Daoy (cell line): ENCODE measurements at places on chromosomes 6 and 20. TPM values are rescaled to one million over a fixed set of nuclear protein-coding genes. Genes with fewer than 3 reads are reported as not detected.

GRCh38 chr6:168377856-168378832 lies 58.6 kb upstream of the DACT2 start:
- DNase-seq: no peak

GRCh38 chr6:14521141-14521540 lies 403.6 kb downstream of the CD83 start:
- no peak for DNase-seq

GRCh38 chr6:27669624-27670301 lies 196.9 kb upstream of the ZNF184 start:
- DNase-seq: peak; percentile 44

DNA sequence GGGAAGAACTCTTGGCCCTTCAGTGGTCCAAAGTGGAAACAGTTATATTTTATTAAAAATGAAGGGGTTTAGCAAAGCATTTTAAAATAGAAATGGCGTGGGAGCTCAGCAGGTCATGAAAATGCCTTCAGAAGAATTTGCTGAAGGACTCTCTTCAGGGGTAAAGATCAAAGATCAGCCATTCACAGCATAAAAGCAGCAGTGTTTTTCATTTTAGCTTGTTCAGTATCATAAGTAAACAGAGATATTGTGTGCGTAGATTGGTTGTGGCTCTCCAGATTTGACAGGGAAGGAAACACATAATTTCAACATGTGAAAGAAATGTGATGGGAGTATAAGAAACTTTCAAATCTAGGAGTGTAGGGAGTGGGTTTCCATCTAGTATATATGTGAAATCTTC lies 519.2 kb upstream of the MAP3K7 start:
- DNase-seq: no peak

- DNase-seq: no peak
Measured at GRCh38 chr6:123764722-123765121, 38.9 kb upstream of the NKAIN2 start.

Gene PRSS16
- total RNA-seq: 4.3 and 8.2 TPM in 2 replicates

GRCh38 chr6:42690151-42690702 lies 32.2 kb downstream of the PRPH2 start:
- no peak for DNase-seq

Gene PHACTR3
- 0.06 TPM in 1 of 2 replicates, not detected in the other for total RNA-seq

DNA sequence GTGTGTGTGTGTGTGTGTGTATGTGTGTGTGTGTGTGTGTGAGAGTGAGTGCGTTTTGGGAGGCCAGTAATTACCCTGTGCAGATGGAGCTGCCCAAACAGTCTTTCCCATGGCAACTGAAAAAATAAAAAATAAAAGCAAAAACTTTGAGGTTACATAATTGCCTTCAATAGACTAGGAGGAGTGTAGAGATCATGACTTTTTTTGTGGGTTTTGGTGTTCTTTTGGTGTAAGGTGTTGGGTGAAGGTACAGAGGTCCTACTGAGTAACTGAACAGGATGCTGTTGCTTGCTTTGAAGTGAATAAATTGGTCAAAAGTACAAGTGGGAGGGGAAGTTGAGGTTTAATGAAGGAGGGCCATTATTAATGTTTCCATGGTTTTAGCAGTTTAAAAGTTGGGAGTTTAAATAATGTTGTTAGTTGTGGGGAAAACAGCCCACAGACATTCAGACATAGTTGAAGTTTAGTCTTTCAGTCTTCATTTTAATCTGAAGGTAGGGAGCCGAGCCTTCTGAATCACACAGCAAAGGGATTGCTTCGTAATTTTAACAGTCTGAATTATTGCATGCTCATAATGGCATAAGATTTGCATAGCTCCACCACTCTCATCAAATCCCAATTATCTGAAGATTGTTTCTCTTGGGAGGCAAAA lies 251.4 kb downstream of the PRL start:
- DNase-seq: no peak

DNA sequence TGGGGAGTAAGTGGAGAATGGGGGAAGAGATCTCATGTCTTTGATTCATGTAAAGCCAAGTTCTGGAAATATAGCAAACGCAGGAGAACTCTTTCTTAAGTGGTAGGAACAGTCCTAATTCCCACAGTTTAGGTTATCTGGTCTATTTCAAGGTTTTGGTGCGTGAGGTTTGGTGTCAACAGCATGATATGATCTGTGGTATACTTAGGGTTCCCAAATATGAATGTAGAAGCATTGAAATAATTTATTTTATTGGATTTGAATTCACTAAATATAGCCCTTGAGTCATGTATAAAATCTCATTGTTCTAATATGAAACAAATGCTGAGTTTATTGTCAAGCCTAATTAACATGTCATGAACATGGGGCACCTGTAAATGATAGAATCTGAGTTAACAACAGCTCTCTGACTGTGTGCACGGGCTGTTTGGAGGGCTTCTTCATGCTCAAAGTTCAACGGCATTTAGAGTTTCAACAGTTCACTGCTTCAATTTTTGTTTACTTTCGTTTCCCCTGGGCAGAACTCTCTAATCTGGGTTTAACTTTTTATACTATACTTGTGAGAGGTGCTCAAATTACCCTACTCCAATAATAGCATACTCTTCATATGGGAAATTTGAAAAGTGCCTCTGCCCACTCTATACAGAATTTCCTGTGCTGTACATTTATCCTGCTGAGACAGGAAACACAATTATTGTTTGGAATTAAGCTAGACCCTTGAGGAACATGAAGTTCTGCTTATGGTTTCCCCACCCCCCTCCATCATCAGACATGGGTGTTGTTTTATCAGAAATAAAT lies 236.3 kb upstream of the ZNF217 start:
- peak; percentile 55 for DNase-seq

GRCh38 chr6:34859951-34860350 lies 27.9 kb downstream of the TAF11 start:
- no peak for DNase-seq

Gene HFE
- 1.5 and 2.0 TPM in 2 replicates for total RNA-seq

DNA sequence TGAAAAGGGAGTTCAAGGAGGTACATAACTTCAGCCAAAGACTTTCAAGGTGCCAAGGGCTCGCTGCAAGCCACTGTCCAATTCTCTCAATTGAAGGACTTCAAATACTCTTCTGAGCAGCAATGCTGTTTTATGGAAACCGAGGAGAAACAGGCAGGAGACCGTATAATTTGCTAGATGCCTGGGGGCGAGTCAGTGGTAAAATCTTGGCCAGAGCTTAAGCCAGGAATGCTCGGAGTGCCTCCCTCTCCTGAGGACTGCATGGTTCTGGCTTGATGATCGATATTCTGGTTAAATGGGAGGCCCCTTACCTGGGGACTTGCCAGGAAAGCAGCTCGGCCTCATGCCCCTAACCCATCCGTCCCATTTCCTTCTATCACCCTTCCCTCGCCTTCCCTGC lies 35.8 kb upstream of the NOP56 start:
- no peak for DNase-seq

DNA sequence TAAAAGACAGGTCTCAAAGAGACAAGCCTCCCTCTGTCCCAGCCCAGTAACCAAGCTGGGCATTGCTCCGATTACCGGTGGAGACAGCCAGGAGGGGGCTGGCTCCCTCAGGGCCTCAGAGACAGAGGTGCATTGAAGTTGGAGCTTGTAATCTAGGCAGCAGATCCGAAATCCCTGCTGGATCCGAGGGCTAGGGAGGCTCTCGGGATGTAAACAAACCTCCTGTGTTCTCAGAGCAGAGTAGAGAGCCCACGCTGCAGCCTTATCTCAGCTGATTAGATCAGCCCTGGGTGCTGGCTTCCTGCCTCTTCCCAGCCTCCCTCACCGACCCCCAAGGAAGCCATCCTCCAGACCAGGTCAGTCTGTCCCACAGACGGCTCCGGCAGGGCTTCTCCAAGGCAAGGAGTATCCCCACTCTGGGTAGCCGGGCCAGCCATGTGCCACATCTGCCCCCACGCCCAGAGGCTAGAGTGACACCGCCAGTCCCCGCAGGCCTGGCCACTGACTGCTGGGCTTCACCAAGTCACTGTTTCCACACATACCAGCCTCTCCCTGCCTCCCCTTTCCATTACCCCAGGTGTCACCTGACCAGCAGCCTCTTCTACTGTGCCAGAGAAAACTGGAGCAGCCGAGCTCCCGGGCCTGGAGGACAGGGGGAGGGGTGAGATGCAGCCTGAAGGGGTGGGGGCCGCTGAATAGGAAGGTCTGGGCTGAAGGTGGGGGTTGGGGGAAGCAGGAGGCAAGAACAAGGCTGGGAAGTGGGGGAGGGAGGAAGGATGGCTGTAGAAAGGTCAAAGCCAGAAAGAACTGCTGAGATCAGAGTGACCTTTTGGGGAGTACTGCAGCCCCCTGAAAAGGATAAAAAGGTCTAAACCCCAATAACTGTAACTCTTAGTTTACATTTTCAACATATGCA lies 6.0 kb downstream of the SDC4 start:
- peak; percentile 50 for DNase-seq

DNA sequence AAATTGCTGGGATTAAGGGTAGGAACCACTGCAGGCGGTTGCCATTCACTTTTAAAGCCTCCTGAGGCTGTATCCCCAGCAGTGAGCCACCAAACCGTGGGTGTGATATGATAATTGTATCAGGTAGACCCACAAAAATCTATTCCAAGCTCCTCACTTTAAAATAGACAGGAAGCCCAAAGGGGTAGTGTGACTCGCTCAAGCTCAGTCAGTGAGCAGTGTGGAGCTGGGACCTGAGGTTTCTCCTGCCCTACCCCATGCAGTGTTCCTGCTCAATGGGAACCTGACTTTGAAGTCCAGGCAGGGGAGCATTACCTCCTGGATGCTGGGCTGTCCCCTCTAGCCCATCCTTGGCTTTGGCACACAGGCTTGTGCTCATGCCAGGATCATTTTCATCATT lies 14.9 kb upstream of the MAPRE1 start:
- no peak for DNase-seq

Gene F13A1
- total RNA-seq: 0.06 and 0.12 TPM in 2 replicates

DNA sequence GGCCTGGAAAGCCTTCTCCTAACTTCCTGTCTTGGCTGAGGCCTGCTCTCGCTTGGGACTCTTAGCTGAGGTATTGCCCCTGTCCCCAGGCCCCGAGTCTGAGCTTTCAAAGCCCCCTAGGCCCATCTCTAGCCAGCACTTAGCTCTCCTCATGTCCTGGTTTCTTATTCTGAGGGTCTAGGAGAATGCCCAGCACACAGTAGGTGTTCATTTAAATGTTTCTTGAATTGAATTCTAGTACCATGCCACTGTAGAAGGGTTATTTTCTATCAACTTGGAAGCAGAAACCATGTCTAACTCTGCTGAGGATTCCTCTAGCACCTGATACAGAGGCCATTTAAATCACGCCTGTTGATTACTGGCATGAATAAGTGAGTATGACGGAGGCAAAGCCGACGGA lies 98.5 kb downstream of the VEGFA start:
- DNase-seq: no peak

Gene PRPH2
- total RNA-seq: not detected in 2 replicates

- DNase-seq: no peak
Measured at GRCh38 chr6:146697921-146698320, 99.1 kb downstream of the ADGB start.

- peak; percentile 59 for DNase-seq
Measured at GRCh38 chr6:41732591-41733359, 2.6 kb downstream of the TFEB start.

DNA sequence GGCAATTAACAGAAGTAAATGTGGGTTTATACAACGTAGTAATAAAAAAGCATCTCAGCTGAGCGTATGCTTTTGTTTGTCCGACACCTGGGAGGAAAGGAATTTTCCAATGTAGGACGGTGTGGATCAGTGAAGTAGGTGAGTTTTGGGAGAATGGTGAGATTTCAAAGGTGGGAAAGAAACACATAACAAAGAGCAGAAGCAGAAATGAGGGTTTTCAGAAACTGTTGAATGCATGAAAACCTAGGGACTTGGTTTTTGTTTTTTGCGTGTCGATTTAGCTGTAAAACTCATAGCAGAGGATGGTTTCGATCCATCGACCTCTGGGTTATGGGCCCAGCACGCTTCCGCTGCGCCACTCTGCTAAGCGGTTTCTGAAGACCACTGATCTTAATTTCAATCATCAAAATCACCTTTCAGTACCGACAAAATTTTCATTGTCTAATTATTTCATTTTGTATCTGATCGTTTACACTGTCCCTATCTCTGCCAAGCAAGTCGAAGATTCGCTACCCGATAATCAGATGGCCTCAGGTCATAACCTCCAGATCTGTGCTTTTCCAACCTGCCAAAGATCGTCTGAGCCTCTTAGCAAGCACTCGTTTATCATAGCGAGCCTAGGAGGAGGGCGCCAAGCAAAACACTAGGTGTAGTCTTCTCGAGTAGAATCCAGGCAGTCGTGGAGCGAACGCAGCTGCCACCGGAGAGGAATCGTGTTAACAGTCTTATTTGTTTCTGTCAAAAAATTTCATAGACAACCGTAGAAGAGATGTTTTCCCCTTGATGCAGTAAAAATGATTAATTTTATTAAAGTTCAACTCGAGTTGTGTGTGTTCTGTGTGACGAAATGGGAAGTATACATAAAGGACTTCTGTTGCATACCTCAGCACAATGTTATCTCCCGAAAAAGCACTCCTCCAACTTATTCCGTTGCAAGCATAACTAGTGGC lies 20.9 kb upstream of the POM121L2 start:
- DNase-seq: peak; percentile 83

- peak; percentile 36 for DNase-seq
Measured at GRCh38 chr6:138162111-138162954, 594 bp downstream of the ARFGEF3 start.

Gene KCNS1
- total RNA-seq: not detected in 2 replicates

Gene CARMIL1
- total RNA-seq: 13.4 and 18.2 TPM in 2 replicates

Gene PRND
- total RNA-seq: not detected in 2 replicates

DNA sequence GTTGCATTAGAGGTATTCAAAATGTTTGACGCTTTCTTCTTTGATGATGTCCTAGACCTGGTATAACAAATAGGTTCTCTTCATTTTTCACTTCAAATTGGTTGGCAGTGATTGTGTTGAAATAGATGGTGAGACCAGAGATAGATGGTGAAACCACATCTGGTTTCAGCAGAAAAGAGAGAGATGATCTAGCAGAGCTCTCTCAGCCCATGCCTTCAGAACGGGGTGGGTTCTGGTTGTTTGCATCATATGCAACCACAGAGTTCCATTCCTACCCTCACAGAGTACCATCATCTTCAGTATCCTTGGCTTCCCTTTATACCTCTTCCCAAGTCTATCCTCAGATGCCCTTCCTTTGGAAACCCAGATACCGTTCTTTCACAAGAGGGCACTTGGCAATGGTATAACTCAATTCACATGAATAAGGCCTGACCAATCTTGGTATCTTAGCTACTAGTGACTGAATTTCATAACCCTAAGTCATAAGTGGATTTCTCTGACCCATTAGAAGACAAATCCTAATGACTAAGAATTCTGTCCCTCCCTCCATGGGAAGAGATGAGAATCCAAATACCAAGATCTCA lies 93.7 kb downstream of the UBE3D start:
- DNase-seq: no peak
